Activated T-helper 1 cell treated with anti-CD3 and anti-CD28 coated beads, Interleukin-2, amount 50 U/mL, for 16 hours (primary cell): ENCODE measurements at places on chromosomes 2 and 18.
A peak's percentile ranks its signal among the peaks of the same experiment; 100 is the strongest.

DNA sequence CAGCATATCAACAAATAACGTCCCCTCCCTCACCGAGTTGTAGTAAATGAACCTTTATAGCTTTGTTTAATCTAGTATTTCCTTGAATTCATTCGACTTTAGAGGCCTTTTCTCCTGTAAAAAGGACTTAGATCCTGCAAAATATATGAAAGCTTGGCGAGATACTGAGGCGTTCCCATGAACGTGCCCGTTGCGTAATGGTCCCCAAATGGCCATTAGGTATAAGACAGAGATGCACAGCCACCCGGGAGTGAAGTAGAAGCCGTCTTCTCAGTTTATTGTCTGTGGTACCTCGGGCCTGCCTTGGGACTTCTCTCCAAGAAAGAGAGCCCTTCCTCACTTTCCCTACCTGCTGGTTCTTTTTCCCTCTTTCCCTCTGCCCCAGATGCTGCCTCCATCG is 310.6 kb downstream of the CELF4 start:
- DNase-seq = no peak

- no peak for DNase-seq
Observed at GRCh38 chr2:240200230-240201051, 60.0 kb upstream of the OTOS start.

DNA sequence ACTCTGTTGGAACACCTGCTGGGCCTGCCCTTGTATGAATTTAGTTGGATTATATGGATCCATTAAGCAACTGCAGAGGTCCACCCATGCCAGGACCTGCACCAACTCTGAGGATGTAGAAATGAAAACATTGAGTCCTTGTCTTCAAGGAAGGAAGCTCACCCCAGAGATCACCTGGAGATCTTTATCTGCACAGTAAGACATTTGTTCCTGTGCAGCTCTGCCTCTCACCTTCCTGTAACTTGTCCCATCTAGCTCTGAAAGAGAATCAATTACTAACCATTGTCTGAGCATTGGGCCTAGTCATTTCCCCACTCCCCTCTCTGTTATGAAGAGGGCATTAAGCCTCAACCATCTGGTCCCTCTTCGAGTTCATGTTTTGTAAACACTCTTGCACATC is 105.2 kb upstream of the YWHAQ start:
- no peak for DNase-seq

- no peak for DNase-seq
Observed at GRCh38 chr2:112790305-112790704, 6.0 kb upstream of the IL1A start.

DNA sequence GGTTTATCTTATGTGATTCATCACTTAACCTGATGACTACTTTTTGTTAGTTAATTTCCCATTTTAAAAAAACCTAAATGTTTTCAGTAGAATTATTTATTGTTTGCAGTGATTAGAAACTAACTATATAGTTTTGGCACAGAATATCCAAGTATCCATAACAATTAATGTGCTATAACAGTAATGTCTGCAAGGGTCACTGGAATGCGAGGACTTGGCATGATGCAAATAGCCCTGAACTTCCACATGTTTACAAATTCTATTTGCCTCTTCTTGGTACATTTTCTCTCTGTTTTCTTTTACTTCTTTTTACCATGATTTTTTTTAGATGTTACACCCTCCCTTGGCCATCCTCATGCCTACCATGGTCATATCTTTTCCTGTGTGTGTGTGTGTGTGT is 49.3 kb upstream of the GALNT3 start:
- DNase-seq = no peak

- no peak for DNase-seq
Observed at GRCh38 chr2:139369423-139370409, 589.5 kb upstream of the NXPH2 start.

DNA sequence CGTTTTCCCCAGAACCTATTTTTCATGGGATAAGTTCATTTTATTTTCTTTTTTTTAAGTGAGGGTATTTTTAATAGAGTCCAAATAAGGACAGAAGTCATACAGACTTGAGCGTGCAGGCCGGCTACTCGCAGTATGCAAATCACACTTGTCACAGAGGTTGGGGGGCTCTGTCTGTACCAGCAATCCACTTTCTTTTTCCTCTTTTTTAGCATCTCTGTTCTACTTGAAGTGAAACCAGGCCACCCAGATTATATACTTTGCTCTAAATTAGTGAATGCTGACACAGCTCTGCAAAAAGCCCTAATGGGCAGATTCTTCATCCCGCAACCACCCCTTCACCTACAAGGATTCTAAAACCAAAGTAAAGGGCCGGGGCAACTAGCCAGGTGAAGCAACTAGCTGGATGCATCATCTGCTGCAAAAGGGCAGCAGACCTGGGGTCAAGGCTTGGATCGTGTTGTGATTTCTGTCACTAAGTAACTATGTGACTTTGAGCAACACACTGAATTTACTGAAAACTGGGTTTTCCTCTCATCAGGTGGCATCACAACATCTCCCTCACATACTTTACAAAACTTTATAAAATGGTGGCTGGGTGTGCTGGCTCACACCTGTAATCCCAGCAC is 18.4 kb downstream of the KDSR start:
- DNase-seq = no peak

DNA sequence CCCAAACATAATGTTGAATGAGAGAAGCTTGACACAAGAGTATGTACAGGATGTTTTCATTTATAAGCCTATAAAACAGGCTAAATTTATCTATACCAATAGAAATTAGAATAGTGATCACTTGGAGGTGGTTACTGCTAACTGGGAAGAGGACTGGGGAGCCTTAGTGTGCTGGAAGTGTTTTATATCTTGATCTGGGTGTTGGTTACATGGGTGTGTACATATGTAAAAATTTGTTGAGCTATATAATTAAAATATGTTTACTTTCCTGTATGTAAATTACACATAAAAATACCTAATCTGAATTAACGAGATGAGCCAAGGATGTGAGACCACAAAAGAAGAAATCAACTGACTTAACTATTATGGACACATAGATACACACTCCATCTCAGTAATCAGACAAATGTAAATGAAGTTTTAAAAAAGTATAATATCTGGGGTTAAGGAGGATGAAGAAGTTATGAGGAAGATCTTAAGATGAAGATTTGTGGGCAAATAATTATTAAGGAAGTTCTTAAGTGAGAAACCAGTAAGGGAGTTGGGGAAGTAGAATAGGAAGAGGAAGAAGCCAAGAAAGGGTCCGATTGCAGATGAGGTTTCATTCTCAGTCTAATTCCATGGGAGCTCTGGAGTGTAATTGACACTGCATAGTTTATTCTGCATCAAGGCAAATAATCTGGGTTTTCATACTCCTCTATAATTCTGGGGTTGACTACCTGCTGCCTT is 32.3 kb upstream of the NABP1 start:
- no peak for DNase-seq

- DNase-seq = no peak
Observed at GRCh38 chr2:3453190-3453999, 65.9 kb downstream of the ADI1 start.

DNA sequence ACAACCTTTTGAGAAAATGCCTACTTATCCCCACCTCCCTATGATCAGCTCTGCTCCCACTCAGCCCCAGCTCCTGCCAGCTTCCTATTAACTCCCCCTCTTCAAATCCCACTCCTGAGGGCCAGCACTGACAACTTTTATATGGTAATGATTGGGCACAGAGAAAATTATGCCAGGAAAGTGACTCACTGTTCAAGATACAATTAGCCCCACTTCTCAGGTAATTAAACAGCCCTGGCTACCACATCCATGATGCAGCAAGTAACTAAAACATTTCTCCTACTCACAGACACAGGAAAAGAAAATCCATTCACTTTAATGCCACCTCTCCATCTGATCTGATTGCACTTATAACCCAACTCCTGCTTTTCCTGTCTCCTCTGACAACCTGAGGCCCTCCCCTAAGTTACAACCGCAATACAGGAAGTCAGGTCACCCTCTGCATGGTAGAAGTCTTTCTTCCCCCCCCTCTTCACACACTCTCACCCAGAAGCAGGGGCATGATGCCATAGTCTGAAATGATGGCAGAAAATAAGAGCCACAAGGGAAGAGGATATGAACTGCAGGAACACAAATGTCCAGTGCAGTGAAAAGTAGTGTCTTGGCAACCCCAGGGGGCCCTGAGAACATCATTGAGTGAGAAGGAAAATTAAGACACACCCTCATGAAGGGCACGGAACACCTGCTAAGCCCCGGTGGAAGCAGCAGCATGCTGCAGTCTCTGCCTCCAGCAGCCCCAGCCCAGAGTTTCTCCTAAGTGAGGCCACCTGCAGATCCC is 54.4 kb downstream of the STK39 start:
- DNase-seq = no peak

- DNase-seq = no peak
Observed at GRCh38 chr2:178277741-178278197, 83.5 kb downstream of the OSBPL6 start.

DNA sequence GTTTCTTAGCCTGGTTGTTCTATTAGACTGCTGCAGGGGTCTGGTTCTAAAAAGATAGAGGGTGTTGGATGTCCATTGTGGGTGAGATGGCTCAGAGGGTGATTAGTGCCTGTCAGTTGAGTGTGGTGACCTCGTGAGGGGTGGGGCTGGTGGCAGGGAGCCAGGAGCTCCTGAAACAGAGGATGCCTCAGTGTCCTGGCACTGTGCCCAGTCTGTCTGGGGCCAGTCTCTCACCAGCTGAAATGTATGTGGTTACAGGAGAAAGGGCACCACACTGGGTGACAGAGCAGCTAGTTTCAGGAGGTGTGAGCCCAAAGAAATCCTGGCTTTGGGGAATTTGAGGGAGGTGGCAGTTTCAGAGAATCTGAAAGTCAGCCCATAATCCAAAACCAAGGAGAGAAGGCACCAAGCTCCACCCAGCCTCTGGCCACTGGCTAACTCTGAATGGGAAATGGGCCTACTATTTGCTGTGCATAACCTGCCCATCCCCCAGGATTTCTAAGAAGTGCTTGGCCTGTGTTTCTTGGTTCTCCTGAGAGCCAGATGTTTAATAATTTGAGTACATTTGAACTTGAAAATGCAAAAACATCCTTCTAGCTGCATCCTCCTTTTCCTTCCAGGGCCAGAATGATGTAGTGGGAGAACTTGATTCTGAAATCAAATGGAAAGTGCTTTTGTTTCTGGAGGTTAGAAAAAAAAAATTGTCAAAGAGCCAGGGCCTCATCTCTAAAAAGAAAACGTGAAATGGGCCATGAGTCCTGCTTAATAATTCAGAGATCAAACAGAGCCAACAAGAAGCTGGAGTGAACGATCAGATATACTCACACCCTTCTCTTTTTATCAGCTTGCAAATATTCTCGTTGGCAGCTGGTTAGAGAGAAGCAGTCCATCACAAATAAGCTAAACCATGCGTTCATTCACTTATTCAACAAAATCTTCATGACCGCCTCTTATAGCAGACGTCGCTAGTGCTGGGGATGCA is 92.3 kb downstream of the B3GNT2 start:
- DNase-seq = peak; percentile 35

DNA sequence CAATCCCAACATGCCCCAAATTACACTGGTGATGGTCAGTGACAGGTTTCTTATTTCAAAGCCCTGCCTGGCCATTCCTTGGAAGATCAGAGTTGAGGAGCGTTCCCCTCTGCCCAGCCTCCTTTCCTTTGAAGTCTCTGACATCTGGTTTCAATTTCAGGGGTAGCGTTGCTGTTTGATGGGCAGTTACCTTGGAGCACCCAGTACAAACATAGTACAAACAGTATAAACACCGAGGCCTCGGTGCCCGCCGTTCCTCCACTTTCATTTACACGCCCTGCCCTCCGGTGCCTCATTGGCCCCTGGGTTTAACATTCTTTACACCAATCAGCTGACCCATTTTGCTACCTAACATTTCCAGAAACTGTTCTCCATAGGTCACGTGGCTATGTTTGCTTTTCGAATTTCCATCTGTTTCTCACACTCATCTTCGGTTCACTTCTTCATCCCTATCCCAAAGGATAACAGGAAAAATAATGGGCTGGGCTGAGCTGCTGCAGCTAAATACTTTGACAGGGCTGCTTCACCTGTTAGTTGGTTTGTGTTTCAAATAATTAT is 65.6 kb downstream of the NRP2 start:
- no peak for DNase-seq

DNA sequence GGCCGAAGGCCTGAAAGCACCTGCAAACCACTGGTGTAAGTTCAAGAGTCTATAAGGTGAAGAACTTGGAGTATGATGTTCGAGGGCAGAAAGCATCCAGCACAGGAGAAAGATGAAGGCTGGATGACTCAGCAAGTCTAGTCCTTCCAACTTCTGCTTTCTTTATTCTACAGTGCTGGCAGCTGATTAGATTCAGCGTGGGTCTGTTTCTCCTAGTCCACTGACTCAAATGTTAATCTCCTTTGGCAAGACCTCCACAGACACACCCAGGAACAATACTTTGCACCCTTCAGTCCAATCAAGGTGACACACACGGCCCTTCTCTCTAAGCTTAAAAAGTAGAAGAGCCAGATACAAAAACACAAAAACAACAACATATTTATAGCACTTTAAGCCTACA is 43.4 kb downstream of the NMS start:
- no peak for DNase-seq

- no peak for DNase-seq
Observed at GRCh38 chr2:46000660-46001059, 296.5 kb upstream of the EPAS1 start.

DNA sequence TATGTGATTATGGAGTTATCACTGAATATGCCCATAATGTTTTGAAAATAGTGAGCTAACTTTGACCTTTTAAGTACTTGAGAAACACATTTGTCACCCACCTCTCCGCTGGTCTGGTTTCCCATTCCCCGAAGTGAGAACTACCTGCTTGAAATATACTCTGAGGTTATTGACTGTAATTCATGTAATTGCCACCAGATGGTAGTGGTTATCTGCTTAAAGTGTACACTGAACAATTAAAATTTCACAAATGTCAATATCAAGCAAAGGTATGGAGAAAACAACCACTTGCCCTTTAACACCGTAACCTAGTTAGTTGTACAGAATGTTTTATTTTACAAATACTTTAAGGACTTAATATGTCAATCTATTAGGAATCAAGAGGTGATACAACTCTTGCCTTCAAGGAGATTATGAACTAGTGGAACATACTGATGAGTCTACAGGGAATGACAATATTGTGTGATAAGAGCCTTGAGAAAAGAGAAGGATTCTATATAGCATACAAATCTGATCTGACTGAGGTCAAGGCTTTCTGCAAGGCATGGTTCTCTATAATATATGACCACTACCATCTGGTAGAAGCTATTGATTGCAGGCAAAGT is 316.8 kb upstream of the KCNH7 start:
- DNase-seq = no peak

GRCh38 chr2:208556983-208557484 is 150.4 kb downstream of the PTH2R start:
- no peak for DNase-seq
